ENCODE measurements at places on chromosomes 5 and 9.

DNA sequence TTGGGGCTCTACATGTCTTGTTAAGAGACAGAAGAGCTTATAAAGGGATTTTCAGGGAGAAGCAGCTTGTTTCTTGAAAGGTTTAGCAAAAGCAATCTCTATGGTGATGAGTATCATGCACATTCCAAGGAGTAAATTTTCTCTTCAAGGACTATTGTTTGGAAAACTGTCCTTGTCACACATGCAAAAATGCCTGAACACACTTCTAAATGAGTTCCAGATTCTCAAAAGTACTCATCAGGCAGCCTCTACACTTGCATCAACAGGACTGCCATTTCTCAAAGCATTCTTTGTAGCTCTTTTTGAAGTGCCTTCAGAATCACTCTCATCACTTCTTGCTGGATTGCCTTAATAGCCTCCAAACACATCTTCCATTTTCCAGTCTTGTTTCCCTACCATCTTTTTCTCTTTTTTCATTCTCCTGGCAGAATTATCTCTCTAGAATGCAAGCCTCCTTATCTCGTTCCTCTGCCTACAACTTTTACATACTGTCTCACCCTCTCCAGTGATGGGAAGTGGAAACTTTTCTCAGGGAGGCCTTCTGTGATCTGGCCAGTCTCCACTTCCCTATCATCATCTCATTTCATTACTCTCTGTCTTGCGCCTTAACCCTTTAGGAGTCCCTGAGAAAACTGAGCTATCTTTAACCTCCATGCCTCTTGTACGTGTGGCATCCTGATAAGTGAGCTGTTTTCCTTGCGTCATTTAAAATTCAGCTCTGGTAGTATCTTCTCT is 631.5 kb upstream of the TLE4 start:
- no peak for DNase-seq

DNA sequence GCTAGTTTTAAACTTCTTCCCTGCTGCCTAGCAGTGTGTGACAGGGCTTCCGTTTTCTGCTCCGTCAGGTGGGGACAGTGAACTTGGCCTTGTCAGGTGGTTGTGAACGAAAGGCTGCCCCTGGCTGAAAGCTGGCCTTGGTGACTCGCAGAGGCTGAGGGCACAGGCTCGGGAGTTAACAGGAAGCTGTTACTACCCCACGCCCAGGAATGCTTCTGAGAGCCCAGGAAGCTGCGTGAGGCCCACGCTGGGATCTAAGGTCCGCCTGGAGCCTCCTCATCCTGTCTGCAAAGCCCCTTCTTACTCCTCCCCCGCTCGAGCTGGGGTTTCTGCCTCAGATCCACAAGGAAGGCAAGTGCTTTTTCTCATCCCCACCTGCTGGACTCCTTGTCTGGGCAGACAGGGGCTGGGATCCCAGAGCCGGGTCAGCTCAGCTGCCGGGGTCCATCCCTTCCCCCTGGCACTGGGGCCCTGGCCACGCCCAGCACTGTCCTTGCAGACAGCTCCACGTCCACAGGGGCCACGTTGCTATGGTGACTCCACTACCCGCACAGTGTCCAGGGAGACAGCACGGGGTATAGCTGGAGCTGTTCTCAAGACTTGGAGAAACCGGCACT is 124.7 kb upstream of the TBC1D2 start:
- no peak for DNase-seq

DNA sequence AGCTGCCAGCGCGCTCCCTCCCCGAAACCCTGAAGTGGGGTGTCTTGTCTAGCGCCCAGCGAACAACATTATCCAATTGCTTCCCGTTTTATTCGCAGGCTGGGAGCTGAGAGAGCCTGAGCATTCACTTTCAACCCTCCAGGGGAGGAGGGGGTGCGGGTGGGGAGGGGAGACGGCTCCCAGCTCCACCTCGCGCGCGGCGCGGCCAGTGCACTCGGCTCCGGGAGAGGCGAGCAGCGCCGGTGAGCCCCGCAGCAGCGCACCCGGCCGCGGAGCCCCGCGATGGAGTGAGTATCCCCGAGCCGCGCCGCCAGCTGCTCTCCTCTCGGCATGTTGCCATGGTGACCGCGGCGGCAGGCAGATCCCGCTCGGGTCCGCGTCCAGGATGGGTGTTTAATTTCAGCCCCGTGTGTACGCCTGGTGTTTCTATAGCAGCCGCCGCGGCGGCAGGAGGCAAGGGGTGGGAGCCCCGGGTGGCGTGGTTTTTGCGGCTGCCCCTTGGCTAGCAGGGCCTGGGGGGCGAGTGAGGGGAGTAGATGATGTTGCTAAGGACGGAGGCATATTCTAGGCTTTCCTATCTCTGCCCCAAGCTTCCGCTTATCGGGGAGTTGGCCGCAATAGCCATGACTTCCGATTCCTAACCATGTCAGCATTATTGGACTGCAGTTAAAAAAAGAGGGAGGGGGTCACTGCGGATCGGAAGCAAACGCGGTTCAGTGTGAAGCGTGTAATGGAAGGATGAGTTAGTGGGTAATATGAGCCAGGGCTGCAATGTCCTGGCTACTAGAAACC is 139.2 kb upstream of the PALM2AKAP2 start:
- DNase-seq: peak; percentile 58

DNA sequence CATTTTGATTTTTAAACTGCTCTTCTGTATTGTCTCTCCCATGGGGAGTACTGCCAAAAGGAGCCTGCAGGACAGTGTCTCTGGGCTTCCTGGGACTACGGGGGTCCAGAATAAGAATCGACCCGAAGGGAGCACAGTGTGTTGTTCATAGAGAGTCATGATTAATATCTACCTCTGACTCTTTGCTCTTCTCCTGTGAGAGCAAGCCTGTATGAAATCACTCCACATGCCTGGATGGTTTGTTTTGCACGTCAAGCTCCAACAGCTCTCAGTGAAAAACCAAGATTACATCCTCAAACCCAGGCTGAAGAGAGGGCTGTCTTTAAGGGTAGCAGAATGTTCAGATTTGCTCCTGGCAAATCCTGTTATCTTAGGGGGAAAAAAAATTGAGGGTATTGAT is 1860.0 kb upstream of the WWC1 start:
- DNase-seq: no peak

DNA sequence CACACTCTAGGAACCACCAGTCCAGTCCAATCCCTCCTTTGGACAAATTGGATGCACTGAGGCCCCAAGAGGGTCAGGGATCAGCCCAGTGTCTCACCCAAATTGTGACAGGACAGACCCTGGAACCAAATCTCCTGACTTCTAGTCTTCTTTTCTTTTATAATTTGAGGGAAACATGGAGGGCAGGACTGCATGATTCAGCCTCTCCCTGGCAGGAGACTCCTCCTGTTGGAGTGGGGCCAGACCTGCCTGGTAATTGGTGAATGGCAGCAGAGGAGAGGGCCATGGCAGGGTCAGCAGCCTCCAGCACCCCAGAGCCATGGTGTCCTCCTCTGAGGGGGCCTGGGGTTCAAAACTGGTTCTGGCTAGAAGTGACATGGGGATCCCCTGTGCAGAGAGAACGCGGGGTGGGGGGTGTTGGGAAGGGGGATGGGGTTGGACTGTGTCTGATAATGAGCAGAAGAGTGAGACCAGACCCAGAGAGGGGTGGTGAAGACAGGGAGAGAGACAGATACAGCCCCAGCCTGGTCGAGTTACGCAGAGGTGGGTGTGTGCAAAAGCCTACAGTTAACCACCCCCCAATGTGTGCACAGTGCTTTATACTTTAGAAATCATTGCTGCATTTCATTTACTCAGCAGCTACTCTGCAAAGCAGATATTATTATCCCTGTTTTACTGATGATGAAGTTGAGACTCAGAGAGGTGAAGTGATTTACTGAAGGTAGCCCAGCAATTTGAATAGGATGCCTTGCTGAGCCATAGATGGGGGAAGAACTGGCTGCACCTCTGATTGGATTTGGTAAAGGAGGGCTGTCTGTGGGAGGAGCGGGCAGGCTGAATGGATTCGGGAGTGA is 3.8 kb upstream of the SYNPO start:
- DNase-seq: peak; percentile 72

DNA sequence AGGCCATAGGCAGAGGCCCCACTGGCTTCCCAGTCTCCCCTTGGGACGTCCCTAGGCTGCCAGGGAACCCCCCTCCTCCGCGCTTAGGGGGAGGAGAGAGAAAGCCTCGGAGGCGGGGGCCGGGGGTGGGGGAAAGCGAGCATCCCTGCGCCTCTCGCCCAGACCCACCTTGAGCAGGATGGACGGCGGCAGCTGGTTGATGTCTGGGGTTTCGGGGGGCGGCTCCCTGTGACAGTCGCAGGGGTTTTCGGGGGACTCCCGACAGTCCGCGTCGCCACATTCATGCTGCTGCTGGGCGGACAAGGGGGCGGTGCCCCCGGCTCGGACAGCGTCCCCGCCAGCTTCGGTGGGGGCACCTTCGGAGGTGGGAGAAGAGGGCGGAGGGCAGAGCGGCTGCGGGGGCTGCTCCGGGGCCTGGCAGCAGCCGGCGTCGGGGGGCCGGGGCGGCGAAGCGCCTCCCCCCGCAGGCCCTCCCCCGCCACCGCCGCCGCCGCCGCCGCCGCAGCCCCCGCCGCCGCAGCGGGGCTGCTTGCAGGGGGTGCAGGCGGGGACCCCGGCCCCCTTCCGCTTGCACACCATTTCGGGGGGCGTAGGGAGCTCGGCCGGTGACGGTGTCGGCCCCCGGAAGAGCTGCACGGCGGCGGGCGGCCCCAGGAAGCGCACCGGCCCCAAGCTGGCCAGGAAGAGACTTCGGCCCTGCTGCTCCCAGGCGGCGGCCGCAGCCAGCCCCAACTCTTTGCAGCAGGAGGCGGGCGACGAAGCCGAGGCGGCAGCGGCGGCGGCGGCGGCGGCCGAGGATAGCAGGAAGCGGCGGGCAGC is 1.2 kb downstream of the FBXL17 start:
- DNase-seq: peak; percentile 61

DNA sequence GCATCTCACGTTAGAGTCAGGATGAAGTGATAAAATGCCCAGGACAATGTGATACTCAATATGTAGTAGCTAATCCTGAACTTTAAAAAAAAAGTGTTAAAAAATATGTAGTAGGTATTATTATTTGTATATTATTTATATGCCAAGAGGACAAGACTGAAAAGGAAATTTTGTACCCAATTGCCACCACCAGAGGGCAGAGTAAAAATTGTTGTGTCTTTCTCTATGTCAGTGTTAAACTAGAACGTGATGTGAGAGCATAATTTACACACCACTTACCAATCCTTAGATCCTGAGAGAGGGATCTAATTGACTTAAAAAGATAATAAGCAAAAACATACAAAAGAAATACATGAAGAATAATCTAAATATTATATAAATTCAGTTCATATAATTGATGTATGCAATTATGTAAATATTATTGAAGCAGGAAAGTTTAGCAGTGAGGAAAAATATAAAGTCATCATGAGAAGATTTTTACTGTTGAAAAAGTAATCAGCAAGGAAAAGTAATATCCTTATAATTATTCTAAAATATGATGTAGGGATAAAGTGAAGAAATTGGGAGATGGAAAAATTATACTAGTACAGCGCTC is 288.9 kb downstream of the RAB3C start:
- no peak for DNase-seq

All from right cardiac atrium (tissue), 5 donors.